ENCODE measurements at places on chromosomes 4 and X.
A peak's percentile ranks its signal among the peaks of the same experiment; 100 is the strongest.

DNA sequence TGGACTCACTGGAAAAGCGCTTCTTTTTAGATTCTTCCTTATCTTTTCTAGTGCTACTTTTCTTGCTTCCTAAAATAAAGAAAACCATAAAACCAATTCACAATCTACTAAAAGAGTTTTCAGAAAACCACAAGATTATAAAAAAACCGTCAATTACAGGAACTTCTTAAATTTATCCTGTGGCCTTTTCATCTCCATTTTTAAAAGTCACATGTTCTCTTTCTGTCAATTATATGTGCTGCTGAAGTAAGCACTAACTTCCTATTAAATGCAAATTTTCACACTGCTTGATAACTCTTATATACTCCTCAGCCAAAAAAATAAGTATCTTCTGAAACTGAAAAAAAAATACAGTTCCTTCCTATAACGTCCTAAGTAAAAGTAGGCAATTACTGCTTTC, 32.8 kb downstream of the CENPC start:
- no peak for DNase-seq
- H3K4me1 ChIP-seq = no peaks in the 10 kb centered on the region
- H3K27me3 ChIP-seq = no peaks in the 10 kb centered on the region
- no peak overlapping the region for H3K4me3 ChIP-seq
- H3K36me3 ChIP-seq = peaks cover 38% of the 10 kb centered on the region

DNA sequence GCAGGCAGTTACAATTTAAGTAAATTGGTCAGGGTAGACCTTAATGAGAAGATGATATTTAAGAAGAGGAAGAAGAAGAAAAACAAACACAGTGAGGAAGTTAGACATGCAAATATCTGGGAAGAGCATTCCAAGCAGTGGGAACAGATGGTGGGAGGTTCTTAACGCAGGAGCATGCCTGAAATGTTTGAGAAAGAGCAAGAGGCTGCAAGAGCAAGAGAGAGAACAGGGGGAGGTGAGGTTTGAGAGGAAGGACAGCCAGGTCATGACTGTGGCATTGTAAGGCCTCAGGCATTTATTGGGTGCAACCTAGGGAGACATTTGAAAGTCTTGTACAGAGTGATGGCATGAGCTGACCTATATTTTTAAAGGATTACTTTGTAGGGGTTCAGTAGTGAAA, 136.0 kb downstream of the UGT8 start:
- no peaks in the 10 kb centered on the region for H3K27me3 ChIP-seq
- no peaks in the 10 kb centered on the region for H3K36me3 ChIP-seq
- H3K27ac ChIP-seq = peak overlapping the region; percentile 62
- peaks cover 11% of the 10 kb centered on the region for H3K4me1 ChIP-seq
- H3K4me3 ChIP-seq = no peak overlapping the region

DNA sequence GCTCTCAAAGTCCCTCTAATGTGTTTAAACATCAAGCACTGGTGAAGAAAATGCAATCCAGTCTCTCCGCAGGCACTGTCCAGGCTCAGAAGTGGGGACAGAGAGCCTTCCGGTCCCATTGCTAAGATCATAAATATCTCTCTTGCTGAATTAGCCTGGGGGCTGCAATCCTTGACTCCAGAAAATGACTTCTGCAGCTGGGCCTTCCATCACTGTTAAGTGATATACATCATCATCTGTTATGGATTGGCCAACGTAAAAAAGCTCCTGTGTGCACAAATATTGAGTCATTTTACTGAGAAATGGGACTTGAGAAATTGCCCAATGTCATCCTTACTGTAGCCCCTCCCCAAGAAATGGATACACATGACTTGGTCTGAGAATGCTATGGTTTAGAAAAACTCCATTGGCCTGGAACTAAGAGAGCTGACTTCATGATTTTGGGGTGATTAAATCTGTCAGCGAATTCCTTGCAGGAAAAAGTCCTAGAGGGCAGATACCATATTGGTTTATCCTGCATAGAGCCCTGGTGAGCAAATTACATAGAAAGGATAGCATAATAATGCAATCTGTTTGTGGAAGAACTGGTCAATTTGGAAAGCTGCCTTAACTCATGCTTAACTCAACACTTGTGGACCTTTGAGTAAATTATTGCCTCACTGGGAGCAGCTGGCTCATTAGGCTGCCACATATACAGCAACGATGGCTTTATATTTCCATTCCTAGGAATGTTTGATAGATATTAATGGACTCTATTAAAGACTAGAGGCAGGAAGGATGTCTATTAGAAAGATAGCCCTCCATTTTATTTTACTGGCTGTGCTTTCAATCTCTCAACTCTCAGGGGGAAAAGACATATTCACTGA, 346.1 kb downstream of the GBA3 start:
- H3K4me1 ChIP-seq = no peaks in the 10 kb centered on the region
- H3K36me3 ChIP-seq = no peaks in the 10 kb centered on the region

GRCh38 chrX:13955095-13955647, 74.5 kb downstream of the GEMIN8 start:
- DNase-seq = no peak
- H3K27me3 ChIP-seq = no peaks in the 10 kb centered on the region
- H3K4me1 ChIP-seq = no peaks in the 10 kb centered on the region
- no peaks in the 10 kb centered on the region for H3K36me3 ChIP-seq
- H3K4me3 ChIP-seq = no peak overlapping the region

DNA sequence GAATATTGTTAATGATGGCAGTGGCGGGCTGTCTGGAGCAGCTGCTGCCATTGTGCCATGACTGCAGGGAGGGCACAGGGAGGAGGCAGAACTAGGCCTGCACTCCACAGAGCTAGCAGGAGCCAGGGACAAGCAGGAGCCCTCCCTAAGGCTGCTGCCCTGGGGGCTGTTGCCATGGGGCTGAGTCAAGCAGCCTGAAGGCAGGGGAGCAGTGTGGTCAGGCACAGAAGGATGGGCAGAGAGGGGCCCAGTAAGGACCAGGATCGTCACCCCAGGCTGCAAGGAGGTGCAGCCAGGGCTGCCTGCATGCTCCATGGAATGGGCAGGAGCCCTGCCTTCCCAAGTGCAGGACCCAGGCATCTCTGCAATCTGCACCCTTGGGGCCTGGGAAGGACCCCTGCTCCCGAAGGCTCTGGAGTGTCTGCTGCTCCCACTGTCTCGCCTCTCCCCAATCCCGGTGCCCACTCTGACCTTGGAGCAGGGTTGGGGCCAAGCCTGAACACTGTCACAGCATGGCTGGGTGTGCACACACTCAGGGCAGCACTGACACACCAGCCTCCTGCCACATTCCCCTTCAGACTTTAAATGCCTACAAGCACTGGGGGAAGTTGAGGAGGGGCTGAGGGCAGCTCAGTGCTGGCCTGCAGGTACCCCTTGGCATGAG, 98.3 kb upstream of the GALNTL6 start:
- no peak overlapping the region for H3K27ac ChIP-seq
- no peaks in the 10 kb centered on the region for H3K36me3 ChIP-seq
- DNase-seq = no peak
- no peak overlapping the region for H3K4me3 ChIP-seq
- no peaks in the 10 kb centered on the region for H3K4me1 ChIP-seq

GRCh38 chr4:48945981-48946380, 39.4 kb upstream of the OCIAD2 start:
- no peak overlapping the region for H3K27ac ChIP-seq
- DNase-seq = no peak
- H3K4me3 ChIP-seq = no peak overlapping the region
- H3K27me3 ChIP-seq = peaks cover 8% of the 10 kb centered on the region
- H3K36me3 ChIP-seq = no peaks in the 10 kb centered on the region
- no peaks in the 10 kb centered on the region for H3K4me1 ChIP-seq

GRCh38 chr4:172393220-172393619, 580.0 kb downstream of the GALNTL6 start:
- H3K4me1 ChIP-seq = no peaks in the 10 kb centered on the region
- H3K4me3 ChIP-seq = no peak overlapping the region
- H3K36me3 ChIP-seq = no peaks in the 10 kb centered on the region
- no peaks in the 10 kb centered on the region for H3K27me3 ChIP-seq

- no peaks in the 10 kb centered on the region for H3K4me1 ChIP-seq
- no peaks in the 10 kb centered on the region for H3K27me3 ChIP-seq
- no peak for DNase-seq
- no peaks in the 10 kb centered on the region for H3K36me3 ChIP-seq
- no peak overlapping the region for H3K27ac ChIP-seq
Observed at GRCh38 chr4:137961051-137961438, 281.1 kb downstream of the SLC7A11 start.

DNA sequence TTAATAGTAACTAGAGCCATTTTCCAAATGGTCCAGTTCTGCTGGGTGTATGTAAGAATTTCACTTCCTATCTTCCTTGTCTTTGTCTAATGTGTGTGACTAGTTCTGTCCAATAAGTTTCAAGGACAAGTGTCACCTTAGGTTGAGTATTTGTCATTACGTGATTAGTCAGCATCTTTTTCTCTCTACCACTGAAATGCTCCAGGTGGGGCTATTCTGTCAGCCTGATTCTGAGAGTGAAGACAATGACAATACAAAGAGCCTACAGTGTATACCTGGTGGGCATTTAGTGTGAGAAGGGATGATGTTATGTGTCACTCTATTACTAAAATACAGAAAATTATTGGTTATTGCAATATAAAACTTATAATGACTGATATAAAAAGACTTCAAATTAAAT, 876.3 kb downstream of the C4orf33 start:
- no peaks in the 10 kb centered on the region for H3K36me3 ChIP-seq
- DNase-seq = no peak
- no peaks in the 10 kb centered on the region for H3K27me3 ChIP-seq
- H3K27ac ChIP-seq = no peak overlapping the region

- peak; percentile 80 for DNase-seq
- peaks cover 50% of the 10 kb centered on the region for H3K4me1 ChIP-seq
Observed at GRCh38 chrX:131830400-131831184, 192.5 kb upstream of the STK26 start.

DNA sequence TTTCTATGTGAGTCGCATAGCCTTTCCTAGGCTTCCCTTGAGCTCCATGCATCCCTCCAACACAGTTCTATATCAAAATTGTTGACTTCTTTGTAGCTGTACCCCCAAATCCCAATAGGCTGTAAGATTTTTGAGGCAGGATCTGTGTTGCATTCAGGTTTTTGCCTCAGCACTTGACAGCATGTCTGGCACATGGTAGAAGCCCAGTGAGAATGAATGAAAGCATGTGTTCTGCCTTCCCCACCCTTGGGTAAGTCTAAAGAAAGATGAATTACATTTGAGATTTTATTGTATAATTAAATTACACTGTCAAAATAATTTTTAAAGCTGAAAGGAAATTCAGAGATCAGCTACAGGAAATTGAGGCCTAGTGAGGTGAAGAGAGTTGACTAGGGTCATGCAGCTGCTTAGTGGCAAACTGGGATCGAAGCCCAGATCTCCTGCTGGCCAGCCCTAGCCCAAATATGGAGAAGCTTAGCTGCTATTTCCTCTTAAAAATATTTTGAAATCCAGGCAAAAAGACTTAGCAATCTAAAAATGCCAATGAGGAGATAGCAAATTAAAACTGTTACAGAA, 122.5 kb downstream of the SPATA18 start:
- H3K27me3 ChIP-seq = peaks cover 3% of the 10 kb centered on the region
- H3K27ac ChIP-seq = no peak overlapping the region
- H3K4me1 ChIP-seq = no peaks in the 10 kb centered on the region
- DNase-seq = no peak
- H3K4me3 ChIP-seq = no peak overlapping the region
- H3K36me3 ChIP-seq = no peaks in the 10 kb centered on the region

DNA sequence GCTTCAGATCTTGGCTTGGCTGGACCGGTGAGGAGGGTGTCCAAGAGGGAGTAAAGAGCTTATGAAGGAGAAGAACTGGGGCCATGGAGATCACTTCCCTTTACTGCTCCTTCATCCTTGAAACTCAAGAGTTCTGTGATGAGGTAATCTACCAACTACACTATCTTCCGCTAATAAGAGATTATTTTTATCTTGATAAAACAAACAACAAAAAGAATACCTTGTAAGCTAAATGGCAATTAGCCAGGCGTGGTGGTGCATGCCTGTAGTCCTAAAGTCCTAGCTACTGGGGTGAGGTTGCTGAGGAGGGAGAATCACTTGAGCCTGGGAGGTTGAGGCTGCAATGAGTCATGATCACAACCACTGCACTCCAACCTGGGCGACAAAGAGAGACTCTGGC, 47.4 kb downstream of the HAUS3 start:
- peaks cover 19% of the 10 kb centered on the region for H3K36me3 ChIP-seq
- no peaks in the 10 kb centered on the region for H3K4me1 ChIP-seq
- H3K27me3 ChIP-seq = no peaks in the 10 kb centered on the region
- no peak overlapping the region for H3K4me3 ChIP-seq
- H3K27ac ChIP-seq = no peak overlapping the region

DNA sequence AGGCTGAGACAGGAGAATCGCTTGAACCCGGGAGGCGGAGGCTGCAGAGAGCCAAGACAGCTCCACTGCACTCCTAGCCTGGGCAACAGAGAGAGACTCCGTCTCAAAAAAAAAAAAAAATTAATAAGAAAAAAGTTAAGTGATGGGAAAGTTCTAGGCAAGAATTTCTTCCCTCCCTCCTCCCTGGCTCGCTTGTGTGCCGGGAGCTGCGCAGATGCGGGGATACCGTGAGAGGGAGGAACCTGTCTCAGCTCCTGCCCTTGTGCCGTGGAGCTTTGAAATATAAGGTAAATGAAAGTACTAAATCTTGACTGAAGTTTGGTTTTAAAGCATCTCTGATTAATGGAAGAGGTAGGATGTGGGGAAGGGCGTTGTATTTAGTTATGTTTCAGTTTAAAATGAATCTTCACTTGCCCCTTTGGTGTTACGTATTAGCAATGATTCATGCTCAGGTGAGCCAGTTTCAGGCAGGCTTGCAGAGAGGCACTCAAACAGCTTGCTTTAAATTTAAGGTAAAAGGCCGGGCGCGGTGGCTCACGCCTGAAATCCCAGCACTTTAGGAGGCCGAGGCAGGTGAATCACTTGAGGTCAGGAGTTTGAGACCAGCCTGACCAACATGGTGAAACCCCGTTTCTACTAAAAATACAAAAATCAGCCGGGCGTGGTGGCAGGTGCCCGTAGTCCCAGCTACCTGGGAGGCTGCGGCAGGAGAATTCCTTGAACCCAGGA, 1.4 kb upstream of the UFSP2 start:
- peak overlapping the region; percentile 43 for H3K4me3 ChIP-seq
- no peak overlapping the region for H3K27ac ChIP-seq
- DNase-seq = no peak
- peaks cover 22% of the 10 kb centered on the region for H3K4me1 ChIP-seq

DNA sequence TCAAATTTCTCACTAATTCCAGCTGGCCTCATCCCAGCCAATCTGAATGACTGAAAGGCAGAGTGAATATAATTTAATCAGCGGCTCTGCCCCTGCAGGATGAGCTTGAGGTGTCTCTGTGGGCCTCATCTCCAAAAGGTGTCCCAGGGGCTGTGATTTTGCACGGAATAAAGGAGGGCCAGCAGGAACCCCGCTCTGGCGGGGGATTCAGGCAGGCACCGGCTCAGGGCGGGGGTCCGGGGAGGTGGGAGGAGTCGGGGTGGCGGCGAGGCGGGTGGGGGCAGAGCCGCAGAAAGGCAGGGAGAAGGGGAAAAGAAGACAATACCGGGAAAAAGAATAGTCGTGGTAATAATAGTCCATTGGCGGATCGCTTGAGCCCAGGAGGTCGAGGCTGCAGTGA, 16.0 kb upstream of the ERCC6L start:
- peaks cover 24% of the 10 kb centered on the region for H3K4me1 ChIP-seq
- peaks cover 6% of the 10 kb centered on the region for H3K36me3 ChIP-seq
- peaks cover 6% of the 10 kb centered on the region for H3K27me3 ChIP-seq
- peak overlapping the region; percentile 37 for H3K4me3 ChIP-seq

- no peak for DNase-seq
- H3K27ac ChIP-seq = no peak overlapping the region
- H3K36me3 ChIP-seq = peaks cover 15% of the 10 kb centered on the region
- peaks cover 3% of the 10 kb centered on the region for H3K4me1 ChIP-seq
Observed at GRCh38 chr4:53103481-53103880, 241.4 kb downstream of the RASL11B start.

Measured in nephron progenitor cell (in vitro differentiated cells).